ENCODE measurements at places on chromosomes 5 and 9. TPM values are rescaled to one million over a fixed set of nuclear protein-coding genes. Genes with fewer than 3 reads are reported as not detected.

The TAF11L10 gene
- total RNA-seq, result not detected

The EXOSC2 gene
- 20.6 TPM for total RNA-seq

The SPINK14 gene
- total RNA-seq, result not detected

GRCh38 chr5:142824391-142824790 is 54.2 kb downstream of the ARHGAP26 start:
- no peak for DNase-seq

DNA sequence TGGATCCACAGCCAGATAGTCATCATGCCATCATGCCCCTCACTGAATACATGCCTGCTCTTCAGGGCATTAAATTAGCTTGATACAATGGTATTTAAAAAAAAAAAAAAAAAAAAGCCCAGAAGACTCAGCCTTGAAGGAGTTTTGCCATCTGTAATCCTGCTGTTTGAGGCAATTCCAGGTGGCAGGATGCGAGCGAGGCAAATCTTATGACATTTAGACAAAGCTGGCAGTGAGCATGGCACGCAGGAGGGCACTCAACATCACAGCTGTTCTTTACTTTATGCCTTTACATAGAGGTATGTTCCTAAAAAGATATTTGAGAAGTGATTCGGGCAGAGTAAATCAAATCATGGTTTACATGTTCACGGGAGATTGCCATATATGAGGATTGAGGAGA is 692.0 kb upstream of the DMAC1 start:
- DNase-seq, result no peak
